Effector CD4-positive, alpha-beta T cell (primary cell): ENCODE measurements at places on chromosomes 2 and 18.

GRCh38 chr18:74632351-74632679, 34.6 kb downstream of the ZNF407 start:
- no peak for DNase-seq

DNA sequence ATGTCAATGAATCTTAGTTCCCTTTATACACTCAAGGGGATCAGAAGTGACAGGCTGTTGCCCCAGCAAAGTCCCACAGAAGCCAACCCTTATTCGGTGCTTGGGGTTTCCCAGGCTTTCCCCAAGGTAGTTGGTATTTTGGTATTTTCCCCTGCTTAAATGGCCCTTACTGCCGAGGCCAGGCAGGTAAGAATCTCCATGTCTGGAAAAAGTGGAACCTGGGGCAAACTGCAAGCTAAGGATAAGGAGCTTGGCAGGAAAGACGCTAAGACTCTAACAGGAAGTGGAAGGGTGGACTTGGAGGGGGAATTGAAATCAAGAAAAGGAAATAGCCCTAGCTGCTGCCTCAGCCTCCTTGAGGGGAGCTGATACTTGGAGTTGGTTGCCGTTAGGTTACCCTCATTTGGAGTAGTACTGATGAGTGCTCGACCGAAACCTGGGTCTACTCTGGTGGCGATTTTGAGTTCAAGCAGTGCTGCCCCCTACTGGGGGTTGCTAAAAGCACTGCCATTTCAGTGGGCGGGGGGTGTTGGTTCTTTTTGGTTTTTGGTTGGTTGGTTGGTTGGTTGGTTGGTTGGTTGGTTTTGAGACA, 3.3 kb upstream of the GPBAR1 start:
- DNase-seq: peak; percentile 45

DNA sequence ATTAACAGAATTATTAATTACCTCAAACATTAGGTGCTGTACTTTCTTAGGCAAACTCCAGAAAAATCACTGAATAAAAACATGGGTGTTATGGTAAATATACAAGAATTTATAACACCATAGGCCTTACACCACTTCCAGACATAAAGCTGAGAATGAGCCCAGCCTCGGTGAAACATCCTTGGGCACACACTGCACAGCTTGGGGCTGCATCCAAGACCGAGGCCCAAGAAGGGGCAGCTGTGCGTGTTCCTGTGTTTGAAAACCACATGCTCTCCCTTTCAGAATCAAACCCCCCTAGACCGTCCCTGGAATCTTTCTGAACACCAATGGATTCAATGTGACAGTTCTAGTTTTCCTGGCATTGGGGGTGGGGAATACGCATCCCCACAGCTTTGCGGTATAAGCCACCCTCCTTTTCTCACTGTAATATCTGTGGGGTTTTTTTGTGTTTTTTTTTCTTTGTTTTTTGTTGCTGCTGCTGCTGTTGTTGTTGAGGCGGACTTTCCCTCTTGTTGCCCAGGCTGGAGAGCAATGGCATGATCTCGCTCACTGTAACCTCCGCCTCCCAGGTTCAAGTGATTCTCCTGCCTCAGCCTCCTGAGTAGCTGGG, 12.9 kb downstream of the ERFE start:
- DNase-seq: no peak

GRCh38 chr2:186459009-186459408, 27.1 kb upstream of the ZC3H15 start:
- no peak for DNase-seq

GRCh38 chr2:108612514-108613183, 78.4 kb downstream of the LIMS1 start:
- peak; percentile 36 for DNase-seq

- DNase-seq: no peak
Measured at GRCh38 chr2:209592106-209592505, 168.3 kb downstream of the MAP2 start.

- DNase-seq: no peak
Measured at GRCh38 chr18:45417392-45417791, 197.9 kb upstream of the SLC14A2 start.

DNA sequence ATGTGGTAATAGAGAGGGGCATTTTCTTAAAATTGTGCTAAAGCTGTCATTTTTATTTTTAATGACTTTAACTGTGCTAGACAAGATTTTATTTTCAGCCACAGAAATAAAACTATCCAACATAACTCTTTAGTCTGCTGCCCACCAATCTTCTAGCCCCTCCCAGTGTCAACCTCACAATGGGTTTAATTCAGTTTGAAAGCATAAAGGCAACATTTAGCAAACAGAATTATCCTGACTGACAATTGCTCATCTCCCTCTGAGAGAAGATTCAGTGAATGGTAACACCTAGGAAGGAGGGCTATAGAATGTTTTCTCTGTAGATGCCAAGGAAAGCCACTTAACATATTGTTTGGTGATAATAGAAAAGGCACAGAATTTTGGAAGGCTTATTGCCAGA, 5.2 kb downstream of the ERMN start:
- DNase-seq: no peak

DNA sequence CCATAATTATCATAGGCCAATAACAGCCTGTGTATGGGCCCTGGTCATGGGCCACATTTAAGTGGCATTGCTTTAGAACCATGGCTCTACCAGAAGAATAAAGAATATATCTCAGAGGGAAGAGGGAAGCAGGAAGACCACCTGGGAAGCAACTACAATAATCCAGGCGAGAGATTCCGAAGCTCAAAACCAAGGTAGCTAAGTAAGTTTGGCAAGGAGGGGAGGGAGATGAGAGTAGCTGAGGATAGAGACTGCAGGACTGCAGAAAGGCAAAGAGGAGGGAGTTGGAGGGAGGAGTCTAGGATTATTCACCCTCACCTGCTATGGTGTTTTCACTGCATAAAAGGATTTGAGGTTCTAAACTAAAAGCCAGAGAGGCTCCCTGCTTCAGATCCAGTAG, 293.5 kb downstream of the SETBP1 start:
- no peak for DNase-seq
